AG04450 (cell line): ENCODE measurements at places on chromosomes 3 and 15.

DNA sequence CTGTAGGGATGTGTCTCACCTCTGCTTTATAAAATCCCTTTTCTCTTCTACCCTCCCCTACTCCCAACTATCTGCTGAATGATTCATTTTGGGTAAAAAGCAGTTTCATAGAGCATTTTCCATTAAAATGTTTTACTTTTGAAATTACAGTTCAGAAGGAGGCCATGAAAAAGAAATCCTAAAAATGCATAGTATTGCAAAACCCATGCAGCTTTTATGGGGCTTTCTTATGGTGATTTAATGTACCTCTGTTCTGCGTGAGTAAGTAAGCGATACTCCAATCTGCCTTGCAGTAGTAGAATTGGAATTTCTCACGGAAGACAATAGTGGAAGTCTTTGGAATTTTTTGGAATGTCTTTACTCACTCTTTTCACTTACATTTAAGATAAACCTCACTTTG lies 111.9 kb downstream of the ARPP21 start:
- DNase-seq: no peak

GRCh38 chr3:170322566-170323269 lies 34.8 kb upstream of the SKIL start:
- no peak for DNase-seq

DNA sequence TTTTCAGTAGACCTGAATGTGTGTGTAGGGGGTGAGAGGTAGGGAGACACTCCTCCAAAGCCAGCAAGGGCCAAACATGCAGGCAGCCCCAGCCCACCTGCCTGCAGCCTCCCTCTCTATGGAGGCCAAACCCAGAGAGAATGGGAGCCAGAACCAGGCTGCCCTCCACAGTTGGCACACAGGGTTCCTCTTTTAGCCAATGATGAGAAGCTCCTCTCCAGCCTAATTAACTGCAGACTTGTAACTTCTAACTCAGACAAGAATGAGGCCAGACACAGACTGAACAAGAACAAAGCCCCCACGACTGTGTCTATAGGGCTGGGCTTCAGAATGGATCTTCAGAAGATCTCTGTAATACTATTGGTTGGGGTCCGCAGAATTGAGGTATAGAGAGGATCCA lies 12.3 kb upstream of the TLE3 start:
- no peak for DNase-seq

DNA sequence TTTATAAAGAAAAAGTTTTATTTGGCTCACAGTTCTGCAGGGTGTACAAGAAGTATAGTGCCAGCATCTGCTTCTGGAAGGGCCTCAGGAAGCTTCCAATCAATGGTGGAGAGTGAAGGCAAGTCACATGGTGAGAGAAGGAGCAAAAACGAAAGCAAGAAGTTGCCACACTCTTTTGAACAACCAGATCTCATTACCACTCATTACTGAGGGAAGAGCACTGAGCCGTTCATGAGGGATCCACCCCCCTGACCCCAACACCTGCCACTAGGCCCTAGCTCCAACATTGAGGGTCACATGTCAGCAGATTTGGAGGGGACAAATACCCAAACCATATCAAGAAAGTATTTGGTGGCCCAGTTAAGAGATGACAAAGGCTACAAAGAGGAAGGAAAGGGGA lies 239.3 kb upstream of the UBE2E1 start:
- DNase-seq: no peak

DNA sequence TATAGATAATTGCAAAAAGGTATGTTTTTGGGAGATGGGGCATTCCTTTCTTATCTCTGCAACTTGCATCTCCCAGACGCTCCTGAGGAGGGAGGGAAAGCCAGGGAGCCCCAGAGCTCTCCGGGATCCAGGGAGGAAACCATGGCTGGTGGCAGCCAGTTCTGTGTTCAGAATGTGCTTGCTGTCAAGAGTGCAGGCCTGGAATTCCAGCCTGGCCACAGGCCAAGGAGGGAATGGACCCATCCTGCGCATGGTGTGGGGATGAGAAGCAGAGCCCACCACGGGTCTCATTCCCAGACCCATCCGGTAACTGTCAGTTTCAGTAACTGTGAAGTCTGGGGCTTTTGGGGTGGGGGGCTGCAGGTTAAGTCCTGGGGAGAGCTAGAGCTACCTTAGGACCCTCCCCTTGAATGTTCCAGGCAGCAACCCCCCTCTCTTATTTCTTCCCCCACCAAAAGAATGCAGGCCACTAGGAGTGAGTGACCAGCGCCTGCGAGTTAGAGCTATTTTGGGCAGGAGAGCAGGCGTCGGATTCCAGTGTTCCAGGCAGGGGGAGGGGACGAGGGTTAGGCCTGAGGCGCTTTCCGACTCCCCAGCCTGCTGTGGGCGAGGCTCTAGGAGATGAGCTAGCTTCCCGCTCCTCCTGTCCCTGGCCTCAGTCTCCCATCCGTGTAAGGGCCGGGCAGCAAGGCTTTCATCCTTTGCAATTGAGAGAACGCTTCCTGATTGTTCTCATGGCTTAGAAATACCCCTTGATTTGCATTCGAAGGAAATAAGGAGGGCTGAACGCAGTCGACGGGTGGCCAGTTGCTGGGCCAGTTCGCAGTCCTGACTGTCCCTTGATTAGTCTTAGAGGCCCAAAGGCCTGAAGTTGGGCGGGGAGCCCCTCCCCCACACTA lies 781 bp upstream of the DAG1 start:
- no peak for DNase-seq

GRCh38 chr3:194279701-194280360 lies 71.3 kb downstream of the CPN2 start:
- DNase-seq: no peak
